Peyer's patch (tissue), 4 donors: ENCODE measurements at places on chromosomes 7 and 10. TPM values are rescaled to one million over a fixed set of nuclear protein-coding genes. Genes with fewer than 3 reads are reported as not detected.
A peak's percentile ranks its signal among the peaks of the same experiment; 100 is the strongest.

Gene ECHS1
- 87.5 TPM for total RNA-seq

Gene CRTAC1
- total RNA-seq: not detected

Gene PAX4
- total RNA-seq: not detected

Gene BLOC1S2
- total RNA-seq: 16.6 TPM

Gene AIMP2
- total RNA-seq: 53.5 TPM

Gene SYT15
- total RNA-seq: 4.1 TPM

Gene UCMA
- total RNA-seq: not detected

Gene CHST3
- 9.1 TPM for total RNA-seq

GRCh38 chr10:130079614-130080460, 30.8 kb downstream of the C10orf143 start:
- no peak for DNase-seq

- no peak for DNase-seq
Measured at GRCh38 chr10:21995557-21995956, 8.0 kb downstream of the DNAJC1 start.

GRCh38 chr10:127984945-127985344, 78.0 kb downstream of the PTPRE start:
- DNase-seq: no peak

GRCh38 chr10:131399981-131400380, 88.5 kb upstream of the TCERG1L start:
- no peak for DNase-seq

- no peak for DNase-seq
Measured at GRCh38 chr10:59133841-59134593, 42.4 kb upstream of the PHYHIPL start.

DNA sequence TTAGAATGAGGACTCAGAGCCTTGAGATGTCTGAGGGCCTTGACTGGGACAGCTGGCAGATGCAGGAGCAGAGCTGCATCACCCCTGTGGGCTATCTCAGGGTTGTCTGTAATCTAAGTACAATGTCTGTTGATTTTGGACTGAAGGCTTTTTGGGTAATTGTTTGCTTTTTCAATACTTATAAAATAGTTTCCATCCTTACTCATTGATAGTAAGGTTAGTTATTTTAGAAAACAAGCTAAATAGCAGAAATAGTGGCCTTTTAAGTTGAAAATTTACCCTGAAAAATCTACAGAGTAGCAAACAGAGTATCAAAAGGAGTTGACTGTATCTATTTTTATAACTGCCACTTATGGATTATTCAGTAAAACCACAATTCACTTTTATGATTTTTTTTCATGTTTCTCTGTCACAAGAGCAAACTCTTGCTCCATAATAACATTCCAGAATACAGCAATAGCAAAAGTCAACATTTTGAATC, 179.7 kb downstream of the CFTR start:
- no peak for DNase-seq

GRCh38 chr7:16345979-16346958, 75.1 kb downstream of the CRPPA start:
- DNase-seq: no peak

DNA sequence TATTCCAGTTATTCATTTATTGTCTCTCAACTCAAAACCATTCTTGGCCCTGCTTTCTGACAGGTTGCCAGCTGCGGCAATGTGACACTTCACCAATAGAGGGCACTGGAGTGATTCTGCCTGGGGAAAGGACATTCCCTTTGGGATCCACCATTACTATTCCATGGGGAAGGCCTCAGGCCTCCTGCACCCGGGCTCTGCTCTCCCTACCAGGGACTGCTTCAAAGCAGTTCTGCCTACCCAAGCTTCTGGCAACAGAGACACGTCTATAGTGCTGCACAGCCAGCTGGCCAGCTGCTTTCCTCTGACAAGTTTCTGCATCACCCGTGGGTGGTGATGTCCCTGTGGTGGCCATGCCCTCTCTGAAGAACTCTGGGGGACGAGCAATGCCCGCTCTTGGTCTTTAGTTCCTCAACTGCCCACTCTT, 163.8 kb downstream of the ELMO1 start:
- DNase-seq: peak; percentile 81

- peak; percentile 90 for DNase-seq
Measured at GRCh38 chr10:43396061-43396927, 12.7 kb downstream of the HNRNPF start.

GRCh38 chr10:110820321-110820814, 51.4 kb upstream of the PDCD4 start:
- DNase-seq: no peak

DNA sequence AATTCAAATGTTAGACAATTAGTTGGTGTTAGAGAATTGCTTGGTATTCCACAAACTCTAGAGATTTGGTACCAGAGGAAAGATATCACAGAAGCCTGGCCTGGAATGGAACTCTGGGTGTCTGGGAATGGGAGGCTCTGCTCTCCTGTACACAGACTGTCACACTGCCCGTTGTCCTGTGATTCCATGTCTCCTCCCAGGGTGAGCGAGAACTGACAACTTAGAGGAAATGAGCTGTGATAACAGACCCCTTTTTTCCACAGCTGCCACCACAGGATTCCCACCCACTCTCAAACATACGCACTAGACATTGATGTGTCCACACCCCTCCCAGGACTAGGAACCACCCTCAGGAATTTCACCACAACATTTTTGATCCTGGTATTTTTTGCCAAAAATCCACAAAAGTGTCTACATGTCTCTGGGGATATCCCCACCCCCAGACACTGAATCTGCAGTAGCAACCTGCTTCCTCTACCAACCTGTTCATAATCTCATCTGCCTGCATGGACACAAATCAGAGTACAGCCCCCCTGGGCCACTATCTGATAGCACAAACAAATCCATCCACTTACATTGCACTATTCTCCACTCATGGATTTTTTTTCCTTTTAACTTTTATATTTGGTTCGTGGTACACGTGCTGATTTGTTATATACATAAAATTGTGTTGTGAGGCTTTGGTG, 4.7 kb downstream of the ZNF273 start:
- no peak for DNase-seq

DNA sequence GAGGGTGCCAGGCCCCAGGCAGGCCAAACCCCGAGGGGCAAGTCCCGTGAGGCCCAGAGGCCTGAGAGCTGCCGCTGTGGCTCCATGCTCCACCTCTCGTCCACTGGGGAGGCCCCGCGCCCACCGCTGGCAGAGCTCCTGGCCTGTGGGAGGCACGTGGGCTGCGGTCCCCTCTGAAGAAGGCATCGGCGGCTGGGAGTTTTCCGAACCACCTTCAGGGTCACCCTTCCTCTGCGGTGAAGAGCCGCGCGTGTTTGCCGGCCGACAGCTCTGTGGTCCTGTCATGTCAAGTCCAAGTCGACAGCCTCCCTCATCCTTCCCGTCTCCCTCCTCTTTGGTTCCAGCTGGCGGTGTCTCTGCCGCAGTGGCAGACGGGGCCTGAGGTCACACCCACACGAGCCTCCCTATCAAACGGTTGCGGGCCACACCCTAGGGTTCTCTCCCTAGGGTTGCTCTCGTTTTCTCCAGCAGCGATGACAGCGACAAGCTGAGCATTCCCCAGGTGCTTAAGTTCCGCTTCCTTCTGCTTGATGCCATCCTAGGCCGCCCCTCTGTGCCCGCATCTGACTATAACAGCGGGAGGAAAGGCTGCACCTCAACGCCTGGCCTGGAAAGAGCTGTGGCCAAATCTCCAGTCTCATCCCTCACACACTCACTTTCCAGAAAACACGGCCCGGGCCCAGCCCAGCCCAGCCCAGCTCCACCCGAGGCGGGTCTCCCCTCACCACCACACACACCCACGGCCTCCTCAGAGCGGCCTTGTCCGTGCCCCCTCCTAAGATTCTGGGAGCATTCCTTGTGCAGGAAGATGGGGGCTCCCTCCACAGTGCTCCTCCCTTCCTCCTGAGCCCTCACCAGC, 185.0 kb downstream of the ELFN1 start:
- DNase-seq: peak; percentile 40

DNA sequence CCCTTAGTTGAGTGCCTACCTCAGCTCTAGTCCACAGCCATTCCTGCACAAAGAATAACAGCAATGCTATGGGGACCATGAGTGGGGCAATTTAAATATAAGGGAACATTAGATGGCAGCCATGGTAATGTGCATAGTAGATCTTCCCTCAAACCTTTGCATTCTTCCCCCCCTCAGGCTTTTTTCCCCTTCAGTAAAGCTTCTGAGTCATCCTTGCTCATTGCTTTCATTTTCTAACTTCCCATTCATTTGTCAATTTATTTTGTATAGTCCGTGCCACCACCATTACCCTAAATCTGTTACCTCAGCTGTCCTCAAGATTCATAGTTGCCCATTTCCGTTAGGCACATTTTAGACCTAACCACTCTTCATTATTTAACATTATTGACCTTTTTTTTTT, 10.7 kb downstream of the HECTD2 start:
- no peak for DNase-seq

GRCh38 chr10:132335189-132336063, 3.4 kb downstream of the LRRC27 start:
- DNase-seq: no peak
